ENCODE measurements at places on chromosomes 3 and 15.

DNA sequence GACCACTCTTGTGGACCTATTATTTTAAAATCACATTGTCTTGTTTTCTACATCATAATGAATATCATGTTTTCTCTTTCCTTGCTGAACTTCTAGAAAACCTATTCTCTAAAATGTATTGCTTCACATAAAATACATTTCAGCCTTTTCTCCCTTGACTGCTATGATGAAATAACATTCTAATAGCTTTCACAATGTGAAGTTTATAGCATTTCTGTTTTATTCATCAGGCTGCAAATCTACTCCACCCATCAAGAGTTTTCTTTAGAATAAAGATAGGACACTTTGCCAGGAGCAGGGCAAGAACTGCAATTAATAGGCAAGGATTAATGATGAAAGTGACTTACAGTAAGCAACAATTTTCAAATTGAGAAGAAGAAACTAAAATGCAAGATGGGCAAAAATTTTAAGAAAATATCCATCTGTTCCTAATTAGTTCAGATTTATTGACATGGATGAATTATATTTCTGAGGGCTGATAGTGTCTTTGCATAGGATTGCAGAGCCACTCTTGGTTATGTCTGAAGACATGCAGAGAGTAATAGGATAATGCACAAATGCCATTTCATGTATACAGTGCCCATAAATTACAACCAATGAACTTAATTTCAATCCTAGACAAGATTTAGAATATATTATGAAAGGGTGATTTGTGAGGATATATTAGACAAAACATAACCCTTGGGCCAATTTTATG lies 21.7 kb downstream of the LEKR1 start:
- DNase-seq = no peak

GRCh38 chr3:158458464-158458863 lies 112.5 kb upstream of the MLF1 start:
- DNase-seq = no peak

DNA sequence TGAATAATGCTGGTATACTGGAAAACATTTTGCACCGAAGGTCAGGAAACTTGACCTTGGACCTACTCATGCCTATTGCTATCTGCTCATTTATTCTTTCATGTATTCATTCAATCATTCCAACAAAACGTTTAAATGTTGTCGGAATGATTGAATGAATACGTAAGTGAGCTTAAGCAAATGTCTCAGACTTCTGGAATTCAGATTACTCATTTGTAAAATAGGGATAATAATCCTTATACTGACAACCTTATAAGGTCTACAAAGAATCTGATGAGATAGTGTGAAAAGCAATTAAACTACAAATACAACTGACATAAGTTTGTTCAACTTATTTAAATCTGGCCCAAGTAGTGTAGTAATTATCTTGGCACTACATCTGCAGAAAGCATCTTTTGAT lies 288.7 kb downstream of the WDR72 start:
- no peak for DNase-seq

DNA sequence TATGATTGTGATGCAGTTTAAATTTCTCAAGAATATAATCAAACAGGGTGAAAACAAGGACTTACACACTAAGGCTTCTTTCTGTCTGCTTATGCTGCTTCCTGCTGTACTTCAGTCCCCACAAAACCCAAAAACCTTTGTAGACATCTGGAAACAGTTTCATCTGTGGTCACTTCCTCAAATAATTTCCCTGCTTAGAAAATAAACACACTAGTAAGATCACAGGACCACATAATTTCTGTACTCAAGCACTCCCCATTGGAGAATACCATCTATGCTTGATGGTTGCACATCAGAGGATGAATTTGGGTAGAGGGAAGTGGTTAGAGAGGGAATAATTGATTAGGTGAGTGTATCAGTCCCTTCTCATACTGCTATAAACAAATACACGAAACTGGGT lies 266.2 kb downstream of the LSAMP start:
- no peak for DNase-seq

DNA sequence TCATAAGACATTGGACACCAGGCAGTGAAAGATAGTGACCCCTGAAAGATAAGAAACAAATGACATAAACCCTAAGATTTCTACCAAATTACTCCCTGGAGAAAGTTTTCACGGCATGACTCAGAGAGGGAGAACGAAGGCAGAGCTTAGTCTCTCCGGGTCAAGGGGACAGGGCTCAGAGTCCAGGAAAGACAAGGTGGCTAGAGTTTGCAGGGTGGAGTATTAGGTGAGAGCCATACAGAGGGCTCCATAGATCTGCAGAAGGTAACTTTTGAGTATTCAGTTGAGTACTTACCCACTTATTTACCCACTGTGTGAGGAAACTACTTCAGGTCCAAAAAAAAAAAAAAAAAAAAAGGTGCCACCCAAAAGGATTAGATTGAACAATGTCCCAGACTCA lies 143.2 kb downstream of the C3orf70 start:
- DNase-seq = no peak

- no peak for DNase-seq
Observed at GRCh38 chr3:178672275-178672674, 136.0 kb downstream of the KCNMB2 start.

DNA sequence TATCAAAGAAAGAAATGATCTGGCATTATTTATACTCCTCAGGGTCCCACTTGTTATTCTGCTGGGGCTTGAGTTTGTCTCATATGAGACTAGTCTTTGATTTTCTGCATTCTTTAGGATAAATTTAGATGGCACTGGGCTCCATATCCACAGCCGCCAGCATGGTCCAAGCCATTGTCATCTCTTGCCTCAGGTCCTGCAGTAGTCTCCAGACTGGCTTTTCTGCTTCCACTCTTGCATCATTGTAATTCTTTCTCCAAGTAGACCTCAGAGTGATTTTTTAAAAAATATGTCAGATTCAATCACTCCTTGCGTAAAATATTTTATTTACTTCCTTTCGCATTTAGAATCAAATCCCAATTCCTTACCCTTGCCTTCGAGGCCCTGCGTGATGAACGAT lies 50.4 kb upstream of the ST3GAL6 start:
- DNase-seq = no peak

DNA sequence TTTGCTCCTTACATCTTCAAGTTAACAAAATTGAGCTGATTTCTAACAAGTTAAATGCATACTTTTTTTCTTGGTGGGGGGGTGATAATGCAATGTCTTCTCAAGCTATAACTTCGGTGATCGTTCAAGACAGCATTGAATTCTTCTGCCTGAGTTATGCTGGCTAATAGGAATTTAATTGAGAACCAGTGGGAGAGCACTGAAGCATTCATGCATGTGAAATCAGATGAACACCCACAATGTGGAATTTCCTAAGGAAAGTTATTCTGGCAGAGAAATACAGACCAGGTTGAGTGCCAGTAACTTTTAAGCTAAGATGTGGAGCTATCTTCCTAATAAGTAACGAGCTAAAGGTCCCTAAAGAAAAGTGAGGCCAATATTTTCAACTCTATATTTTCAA lies 3.0 kb downstream of the SPATA16 start:
- no peak for DNase-seq

DNA sequence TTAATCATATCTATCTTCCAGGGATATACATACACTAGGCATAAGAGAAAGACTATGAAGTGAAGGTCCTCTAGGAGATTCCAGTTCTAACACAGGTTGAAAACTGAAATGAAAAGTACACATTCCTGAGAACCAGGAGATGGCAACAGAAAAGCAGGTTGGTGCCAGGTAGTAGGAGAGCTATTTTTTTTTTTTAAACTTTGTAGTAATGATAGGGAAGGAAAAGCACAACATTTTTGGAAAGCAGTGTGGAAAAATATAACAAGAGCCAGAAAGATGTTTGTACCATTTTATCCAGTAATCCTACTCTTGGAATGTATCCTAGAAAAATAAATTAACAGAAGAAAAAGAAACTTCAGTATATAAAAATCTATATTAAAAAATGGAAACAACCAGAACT lies 189.9 kb downstream of the DTWD1 start:
- DNase-seq = no peak

DNA sequence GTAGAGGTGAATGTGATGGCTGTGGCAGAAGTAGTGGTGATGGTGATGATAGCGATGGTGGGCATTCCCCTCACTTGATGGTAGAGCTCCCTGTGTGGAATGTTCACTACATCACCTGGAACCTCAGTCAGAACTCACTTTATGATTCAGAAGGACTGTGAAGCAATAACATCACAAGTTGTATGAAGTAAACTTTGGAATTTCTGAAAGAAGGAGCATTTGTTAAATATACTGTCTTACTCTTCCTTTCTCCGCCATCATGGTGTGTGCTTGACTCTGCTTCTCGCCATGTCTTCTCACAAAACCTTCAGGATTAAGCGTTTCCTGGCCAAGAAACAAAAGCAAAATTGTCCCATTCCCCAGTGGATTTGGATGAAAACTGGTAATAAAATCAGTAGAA lies at the start of gene PP2D1:
Gene PP2D1, minus strand, starts transcription at position 101 of the 400 bp plus-strand sequence. CDS start 192 bp downstream, outside the sequence.
- DNase-seq = no peak

GRCh38 chr3:175193815-175194518 lies 334.8 kb downstream of the NAALADL2 start:
- DNase-seq = no peak

DNA sequence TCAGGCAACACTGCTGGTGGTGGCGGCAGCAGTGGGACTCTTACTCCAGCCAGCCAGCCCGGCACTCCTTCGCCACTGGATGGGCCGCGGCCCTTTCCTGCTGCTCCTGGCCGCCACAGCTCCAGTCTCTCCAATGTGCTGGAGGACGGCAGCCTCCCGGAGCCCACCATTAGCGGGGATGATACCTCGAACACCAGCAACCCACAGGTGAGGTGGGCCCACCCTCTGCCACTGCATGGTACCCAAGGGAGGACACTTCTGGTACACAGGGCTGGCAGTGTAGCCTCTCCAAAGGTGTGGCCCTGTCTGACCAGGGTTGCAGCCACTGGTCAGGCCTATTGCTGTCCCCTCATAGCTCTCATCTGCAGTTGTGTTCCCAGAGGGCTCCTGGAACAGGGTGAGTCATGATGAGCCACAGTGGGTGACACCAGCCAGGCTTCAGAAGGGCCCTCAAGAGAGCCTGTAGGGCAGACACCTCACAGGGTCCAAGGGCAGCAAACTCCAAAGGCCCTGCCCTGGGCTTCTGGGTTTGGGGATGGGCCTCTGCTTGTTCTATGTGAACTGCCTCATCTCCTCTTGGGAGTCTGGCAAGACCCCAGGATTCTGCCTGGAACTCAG lies 20.8 kb downstream of the NBEAL2 start:
- no peak for DNase-seq

DNA sequence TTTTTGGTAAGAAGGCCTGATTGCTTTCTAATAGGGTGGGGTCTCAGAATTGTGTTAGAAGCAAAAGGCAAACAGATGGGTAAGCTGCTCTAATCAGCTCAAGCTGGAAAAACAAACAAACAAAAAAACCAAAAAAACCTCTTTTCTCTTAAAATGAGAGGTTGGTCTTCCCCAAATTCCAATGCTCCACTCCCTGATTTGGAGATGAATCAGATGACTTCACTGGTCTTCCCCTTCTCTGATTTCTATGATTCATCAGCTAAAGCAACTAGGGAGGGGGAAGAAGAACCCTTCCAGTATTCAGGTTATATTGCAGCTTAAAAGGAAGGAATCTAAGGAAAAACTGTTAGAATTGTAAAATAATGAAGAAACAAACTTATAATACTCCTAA lies 9.6 kb upstream of the ANXA2 start:
- DNase-seq = no peak

- no peak for DNase-seq
Observed at GRCh38 chr3:171348121-171348520, 112.1 kb downstream of the TNIK start.

GRCh38 chr3:14510838-14511622 lies 29.1 kb downstream of the GRIP2 start:
- no peak for DNase-seq

- no peak for DNase-seq
Observed at GRCh38 chr3:163766112-163766511, 1312.2 kb downstream of the SI start.

- DNase-seq = no peak
Observed at GRCh38 chr3:188217011-188217463, 63.1 kb downstream of the LPP start.

DNA sequence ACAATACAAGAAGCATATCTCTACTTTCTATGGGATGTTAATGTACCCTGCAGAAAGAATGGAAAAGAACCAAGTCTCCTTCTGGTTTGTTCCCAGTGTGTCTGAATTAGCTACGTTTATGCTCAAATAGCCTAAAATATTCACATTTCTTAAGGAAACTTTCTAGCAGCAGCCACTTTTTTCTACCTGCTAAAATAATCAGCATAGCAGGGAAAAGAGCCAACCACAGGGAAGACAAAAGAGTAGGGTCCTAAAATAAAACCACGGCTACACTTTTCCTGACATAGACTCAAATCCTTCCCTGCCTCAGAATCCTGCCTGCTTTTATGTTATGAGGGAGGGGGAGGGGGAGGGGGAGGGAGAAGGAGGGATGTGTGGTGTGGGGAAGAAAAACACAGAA lies 136.7 kb downstream of the GBE1 start:
- DNase-seq = no peak

GRCh38 chr15:40957581-40958051 lies 4.3 kb downstream of the CHAC1 start:
- no peak for DNase-seq

DNA sequence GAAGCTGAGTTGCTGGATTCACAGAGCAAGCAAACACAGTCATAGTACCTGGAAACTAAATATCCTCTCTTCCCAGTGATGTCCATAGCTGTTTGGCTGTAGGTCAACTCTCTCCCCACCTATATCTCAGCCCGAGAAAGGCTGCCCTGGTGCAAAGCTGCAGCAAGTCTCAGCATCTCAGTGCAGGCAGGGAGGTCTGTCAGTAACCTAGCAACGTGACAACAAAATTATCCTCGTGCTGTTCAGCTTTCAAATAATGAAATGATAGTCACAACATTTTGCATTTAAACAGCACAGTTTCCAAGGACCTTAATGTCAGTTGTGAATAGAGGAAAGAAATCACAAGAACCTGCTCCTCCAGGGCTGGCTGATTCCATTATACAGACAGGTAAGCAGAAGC lies 83.6 kb downstream of the CHST2 start:
- no peak for DNase-seq

GRCh38 chr3:76346690-76347089 lies 561.3 kb upstream of the ZNF717 start:
- no peak for DNase-seq

- DNase-seq = no peak
Observed at GRCh38 chr15:94246016-94246415, 14.7 kb downstream of the MCTP2 start.

Data from T-helper 22 cell (primary cell).